ENCODE measurements at places on chromosomes 3 and 15.
A peak's percentile ranks its signal among the peaks of the same experiment; 100 is the strongest.

- DNase-seq: no peak
Measured at GRCh38 chr15:70345251-70346019, 247.7 kb upstream of the TLE3 start.

DNA sequence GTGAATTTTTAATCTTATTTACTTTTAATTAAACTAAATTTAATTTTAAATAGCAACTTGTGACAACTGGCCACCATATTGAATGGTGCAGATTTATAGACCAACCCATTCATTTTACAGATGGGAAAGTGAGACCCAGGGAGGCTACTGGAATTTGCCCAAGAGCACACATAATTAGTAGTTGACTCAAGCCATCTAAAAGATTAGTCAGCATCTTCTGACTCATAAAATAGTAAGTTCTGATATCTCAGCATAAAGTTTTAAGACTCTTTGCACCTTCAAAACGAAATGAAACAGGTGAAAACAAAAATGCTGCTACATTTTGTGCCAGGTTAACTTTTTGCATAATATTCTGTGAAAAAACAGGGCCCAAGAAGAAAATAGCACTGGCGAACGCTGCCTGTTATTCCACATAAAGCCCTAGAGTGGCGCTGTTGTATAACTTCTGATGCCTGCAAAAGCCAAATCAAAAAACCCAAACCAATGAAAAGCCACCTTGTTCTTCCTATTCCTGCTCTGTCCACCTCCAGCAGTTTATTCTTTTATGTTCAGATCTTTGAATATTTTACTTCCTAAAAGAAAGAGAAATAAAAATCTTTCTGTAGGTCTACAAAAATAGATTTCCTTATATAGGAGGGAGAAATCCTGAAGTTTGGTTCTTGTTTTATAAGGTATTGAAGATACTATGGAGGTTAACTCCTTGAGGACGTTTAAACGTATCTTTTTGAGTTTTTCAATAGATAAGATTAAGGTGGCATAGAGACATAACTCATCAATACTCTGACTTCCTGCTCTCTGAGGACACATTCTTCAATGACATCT is 62.8 kb downstream of the OTOL1 start:
- DNase-seq: peak; percentile 39

DNA sequence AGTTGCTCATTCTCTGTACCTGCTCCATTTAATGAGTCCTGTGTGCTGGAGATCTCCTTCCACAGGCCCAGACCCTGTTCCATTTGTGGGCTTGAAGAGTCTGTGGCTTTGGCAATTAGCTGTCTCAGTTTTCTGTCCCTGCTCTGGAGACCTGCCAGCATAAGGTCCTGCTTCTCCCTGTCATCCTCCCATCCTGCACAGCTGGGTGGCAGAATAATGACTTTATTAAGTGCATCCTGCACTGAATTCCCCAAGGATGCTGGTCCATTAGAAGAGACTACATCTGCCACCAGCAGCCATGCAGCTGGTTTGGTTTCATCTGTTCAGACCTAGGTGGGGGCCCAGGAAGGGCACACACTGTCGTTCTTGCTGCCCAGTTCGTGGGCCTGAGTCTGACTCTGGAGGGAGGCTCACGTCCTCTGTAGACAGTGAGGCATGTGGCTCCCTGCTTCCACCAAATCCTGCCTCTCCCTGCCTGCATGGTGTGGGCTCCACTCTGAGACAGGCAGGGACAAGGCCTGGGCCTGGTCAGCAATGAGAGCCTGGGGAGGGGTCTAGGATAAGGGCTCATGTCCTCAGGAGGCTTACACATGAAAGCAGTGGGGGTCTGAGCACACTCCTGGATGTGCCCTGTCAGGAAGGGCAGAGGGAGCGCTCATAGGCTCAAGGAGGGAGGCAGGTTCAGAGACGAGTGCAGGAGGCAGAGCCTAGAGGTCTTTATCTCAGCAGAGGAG is 78.4 kb upstream of the PRR23E start:
- no peak for DNase-seq

DNA sequence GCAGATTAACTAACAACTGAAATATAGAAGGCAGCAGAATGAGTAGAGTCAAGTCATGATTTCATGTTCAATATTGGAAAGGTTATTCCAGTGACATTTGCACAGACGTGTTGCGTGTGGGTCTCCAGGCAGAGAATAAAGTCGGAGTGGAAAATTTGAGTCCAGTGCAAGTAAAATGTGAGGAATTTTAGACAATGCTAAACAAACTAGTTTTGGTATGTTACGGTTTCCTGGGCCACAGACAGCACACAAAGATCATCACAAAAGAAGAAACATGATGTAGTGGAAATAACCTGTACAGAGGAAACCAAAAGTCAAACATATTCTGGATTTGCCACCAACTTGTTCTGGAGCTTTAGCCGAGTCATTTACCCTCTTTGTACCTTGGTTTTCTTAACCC is 367 bp downstream of the OR4F6 start:
- no peak for DNase-seq

DNA sequence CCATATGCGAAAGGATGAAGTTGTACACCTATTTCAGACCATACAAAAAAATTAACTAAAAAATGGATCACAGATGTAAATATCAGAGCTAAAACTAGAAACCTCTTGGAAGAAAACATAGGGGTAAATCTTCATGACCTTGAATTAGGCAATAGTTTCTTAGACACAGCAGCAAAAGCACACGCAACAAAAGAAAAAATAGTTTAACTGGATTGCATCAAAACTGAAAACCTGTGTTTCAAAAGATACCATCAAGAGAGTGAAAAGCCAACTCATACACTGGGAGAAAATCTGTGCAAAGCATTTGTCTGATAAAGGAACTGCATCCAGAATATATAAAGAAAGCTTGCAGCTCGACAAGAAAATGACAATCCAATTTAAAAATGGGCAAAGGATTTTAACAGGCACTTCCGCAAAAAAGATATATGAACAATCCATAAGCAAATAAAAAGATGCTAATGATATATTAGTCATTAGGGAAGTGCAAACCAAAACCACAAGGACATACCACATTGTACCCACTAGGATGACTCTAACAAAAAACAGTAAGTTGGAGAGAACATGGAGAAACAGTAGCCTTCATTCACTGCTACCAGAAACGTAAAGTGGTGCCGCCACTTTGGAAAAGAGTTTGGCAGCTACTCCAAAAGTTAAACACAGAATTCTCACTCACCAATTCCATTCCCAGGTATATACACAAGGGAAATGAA is 263.1 kb downstream of the ADAMTS17 start:
- DNase-seq: no peak

DNA sequence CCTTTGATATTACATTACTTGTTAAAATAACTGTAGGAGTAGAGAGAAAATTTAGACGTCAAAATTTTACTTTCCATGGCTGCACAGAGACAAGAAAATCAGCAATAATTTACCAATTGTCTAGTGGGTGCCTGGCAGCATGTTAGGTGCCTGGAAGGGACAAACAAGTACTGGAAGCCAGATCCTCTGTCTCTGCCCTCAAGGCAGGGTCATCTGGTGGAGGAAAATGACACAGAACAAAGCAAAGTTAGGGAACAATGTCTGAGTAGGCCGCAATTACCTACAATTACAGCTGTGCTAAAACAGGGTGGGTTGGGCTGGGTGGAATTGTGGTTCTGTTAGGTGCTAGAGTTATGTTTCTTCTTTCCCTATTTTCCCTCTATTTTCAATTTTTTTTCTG is 7.4 kb downstream of the CCDC174 start:
- no peak for DNase-seq

DNA sequence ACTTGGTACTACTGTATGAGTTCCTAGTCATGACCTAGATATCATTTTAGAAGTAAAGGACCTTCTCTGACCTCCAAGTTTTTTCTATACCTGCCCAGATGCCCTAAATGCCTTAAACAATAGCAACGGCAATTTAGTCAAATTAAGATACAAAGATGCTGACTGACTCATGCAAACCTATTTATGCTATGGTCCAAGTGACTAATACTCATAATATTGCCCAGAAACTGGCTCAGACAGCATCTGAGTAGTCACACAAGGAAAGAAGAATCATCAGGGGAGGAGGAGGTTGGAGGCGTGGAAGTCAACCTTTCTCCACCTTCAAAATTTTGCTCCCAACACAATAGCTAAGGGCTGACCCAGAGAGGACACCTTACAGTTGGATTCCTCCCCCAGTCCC is 6.8 kb downstream of the FYCO1 start:
- no peak for DNase-seq

DNA sequence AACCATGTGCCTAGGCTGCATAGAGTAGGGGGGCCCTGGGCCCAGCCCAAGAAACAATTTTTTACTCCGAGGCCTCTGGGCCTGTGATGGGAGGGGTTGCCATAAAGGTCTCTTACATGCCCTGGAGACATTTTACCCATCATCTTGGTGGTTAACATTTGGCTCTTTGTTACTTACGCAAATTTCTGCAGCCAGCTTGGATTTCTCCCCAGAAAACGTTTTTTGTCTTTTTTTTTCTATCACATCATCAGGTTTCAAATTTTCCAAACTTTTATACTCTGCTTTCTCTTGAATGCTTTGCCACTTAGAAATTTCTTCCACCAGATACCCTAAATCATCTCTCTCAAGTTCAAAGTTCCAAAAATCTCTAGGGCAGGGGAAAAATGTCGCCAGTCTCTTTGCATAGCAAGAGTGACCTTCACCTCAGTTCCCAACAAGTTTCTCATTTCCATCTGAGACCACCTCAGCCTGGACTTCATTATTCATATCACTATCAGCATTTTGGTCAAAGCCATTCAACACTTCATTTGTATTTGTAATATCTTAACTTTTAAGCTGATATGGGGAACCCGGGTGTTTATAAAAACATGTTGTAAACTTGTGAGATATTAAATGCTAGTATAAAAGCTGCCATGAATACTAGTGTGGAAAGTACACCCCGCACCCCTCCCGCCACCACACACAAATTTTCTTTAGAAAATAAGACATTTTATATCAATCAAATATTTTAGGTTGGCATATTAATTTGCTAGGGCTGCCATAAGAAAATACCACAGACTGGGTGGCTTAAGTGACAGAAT is 56.0 kb upstream of the PLSCR4 start:
- DNase-seq: no peak

GRCh38 chr3:52794612-52795099 is at the start of gene ITIH3:
ITIH3 (plus strand) TSS chr3:52794796; CDS start chr3:52794804, 8 bp downstream.
- no peak for DNase-seq

- DNase-seq: no peak
Measured at GRCh38 chr15:65558336-65558735, 28.1 kb downstream of the HACD3 start.

- DNase-seq: no peak
Measured at GRCh38 chr15:76664895-76665294, 240.2 kb downstream of the SCAPER start.

- no peak for DNase-seq
Measured at GRCh38 chr3:189902230-189903186, 218.2 kb downstream of the P3H2 start.

GRCh38 chr3:48372377-48372770 is 355 bp downstream of the FBXW12 start:
- no peak for DNase-seq

GRCh38 chr3:128701342-128702212 is 24.4 kb upstream of the RAB7A start:
- no peak for DNase-seq

DNA sequence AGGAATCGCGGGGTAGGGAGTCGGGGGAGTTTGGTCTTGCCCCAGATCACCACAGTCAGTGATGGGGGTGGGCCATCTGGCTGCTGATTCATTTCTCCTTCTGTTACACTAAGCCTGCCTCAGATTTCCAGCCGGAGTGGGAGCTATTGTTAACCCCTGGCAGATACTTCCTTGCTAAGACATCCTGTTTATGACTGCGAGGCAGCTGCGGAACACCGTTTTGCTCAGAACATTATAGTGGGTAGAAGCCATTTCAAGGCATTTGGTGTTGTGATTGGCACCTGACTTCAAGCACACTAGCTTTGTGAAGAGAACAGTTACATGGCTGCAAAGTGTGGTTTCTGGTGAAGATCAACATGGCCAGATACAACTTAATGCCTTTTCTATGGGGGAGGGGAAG is 73.8 kb downstream of the FLNB start:
- DNase-seq: no peak

DNA sequence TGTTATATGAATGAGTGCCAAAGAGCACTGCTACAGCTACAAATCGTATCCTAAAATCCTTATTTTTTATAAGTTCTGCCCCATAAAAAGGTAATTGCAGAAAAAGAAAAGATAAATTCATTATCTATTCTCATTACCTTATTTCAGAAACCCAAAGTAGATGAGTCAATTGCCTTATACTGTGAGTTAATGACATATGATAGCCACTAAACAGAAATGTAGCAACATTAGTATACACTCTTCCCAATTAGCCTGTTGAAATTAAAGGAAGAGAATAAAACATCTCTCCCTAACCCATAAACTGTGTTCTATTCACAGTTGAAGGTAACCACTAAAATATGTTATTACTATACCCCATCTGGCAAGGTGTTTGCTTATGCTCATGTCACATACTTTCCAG is 11.0 kb downstream of the TBL1XR1 start:
- DNase-seq: peak; percentile 79

- no peak for DNase-seq
Measured at GRCh38 chr15:47414207-47414606, 303.1 kb upstream of the SEMA6D start.

- no peak for DNase-seq
Measured at GRCh38 chr3:72299321-72299802, 514.4 kb upstream of the PROK2 start.

- no peak for DNase-seq
Measured at GRCh38 chr3:9727041-9727595, 4.4 kb upstream of the BRPF1 start.

Measured in NCI-H1436 (cell line).